ENCODE measurements at places on chromosomes 5 and 9.

GRCh38 chr5:83608122-83608521 is 112.5 kb downstream of the HAPLN1 start:
- no peak for DNase-seq

- no peak for DNase-seq
Measured at GRCh38 chr5:159768243-159768642, 148.0 kb upstream of the ADRA1B start.

GRCh38 chr9:90991953-90992352 is 190.3 kb downstream of the SYK start:
- DNase-seq, result no peak

DNA sequence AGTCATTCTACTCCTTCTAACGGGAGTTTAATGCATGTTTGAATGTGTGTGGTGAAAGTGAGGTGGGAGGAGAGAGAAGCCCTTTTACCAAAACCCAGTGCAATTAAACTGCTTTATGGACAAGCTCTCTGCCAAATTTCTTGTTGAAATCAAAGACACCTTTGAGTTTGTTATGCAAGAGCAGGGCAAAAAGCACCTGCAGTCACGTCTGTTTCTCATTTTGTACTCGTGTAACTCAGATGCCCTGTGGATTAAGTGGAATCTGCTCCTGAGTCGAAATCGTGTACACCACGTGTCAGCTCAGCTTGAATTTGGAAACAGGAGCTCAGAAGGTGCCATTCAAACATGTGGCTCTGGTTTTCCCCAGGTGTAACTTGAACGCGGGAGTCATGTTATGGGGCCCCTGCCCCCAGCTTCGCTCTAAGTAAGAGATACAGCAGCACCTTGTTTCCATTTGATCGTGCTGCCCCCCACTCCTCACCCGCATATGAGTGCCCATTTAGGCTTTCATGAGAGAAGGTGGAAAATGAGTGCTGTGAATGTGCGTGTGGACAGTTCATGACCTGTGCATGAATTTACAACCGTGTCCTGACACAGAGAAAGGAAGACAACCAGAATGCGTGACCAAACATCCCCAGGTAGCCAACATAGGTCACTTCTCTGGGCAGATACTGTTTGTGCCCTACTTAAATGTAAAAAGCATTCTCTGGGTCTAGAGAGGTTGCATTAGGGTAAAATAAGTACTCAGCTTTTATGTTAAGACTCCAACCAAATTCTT is 347.0 kb upstream of the SLC30A5 start:
- DNase-seq, result no peak

DNA sequence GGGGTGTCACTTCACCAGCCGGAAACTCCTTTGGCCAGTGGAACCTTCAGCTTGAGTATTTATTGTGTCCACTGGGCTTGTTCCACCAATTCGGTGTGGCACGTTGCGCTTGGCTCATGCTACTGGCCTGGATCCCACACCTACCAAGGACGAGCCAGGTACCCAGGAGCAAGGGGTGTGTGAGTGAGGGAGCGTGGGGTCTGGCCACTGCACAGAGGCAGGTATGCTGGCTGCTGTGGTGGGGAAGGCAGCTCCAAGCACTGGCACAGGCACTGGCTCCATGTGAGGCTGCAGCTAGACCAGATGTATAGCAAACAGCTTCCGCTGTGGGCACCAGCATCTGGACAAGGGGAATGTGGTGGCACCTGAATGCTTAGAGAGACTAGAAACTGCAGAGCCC is 28.1 kb upstream of the CYLC2 start:
- DNase-seq, result no peak

- DNase-seq, result no peak
Measured at GRCh38 chr9:16825971-16826625, 44.4 kb downstream of the BNC2 start.

DNA sequence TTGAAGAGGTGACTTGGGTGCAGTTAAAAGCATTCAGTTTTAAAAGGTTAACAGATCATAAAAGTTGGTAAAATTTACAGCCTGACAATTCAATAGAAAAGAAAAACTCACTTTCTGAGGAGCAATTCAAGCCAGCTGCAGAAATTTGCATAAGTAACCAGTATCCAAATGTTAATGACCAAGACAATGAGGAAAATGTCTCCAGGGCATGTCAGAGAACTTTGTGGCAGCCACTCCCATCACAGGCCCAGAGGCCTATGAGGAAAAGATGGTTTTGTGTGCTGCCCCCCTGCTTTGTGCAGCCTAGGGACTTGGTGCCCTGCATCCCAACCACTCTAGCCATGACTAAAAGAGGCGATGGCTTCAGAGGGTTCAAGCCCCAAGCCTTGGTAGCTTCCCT is 1406.5 kb upstream of the ACO1 start:
- DNase-seq, result no peak

- DNase-seq, result no peak
Measured at GRCh38 chr5:170640731-170641588, 137.1 kb downstream of the KCNIP1 start.

DNA sequence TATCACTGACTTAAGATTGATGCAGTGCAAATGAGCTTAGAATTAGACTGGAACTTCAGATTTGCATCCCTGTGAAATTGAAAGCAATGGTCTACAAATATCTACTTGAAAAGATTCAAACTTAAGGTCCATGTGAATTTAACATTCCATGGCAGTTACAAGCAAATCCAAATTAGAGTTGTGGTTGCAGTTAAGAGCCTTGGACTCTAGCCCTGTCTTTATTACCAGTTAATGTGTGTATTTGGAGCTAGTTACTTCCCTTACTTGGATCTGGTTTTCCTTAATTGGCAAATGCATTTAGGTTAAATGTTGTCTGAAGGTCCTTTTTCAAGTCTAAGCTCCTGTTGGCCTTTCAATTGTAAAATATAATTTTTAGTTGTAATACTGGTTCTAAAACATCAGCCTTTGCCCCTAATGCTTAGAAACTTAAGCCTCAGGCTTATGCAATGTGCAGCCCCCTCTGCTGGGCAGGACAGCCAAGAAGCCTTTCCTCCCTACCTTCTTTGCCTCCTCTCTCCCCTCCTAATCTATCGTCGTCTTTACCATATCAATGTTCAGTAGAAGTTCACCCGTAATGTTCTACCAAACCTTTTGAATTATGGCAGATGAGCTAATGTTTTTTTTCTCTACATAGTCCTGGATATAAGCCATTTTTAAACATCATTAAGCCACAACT is 59.5 kb downstream of the ERMP1 start:
- no peak for DNase-seq

DNA sequence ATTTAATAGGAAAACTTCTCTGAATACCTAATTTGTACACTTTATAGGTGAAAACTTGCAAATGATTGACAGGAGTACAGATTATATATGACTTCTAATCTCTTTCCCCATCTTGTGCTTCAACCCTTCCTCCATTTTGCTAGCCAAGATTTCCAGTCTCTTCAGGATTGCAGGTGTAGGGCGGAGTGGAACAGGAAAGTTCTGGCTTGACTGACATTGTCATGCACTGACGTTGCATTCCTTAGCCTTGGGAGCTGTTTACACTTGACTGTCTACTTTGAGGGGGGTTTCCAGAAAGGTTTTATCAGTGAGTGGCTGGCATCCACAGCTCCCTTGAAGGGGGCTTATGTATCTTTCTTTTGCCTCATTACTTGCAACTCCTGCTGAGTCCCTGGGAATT is 34.1 kb upstream of the GRIA1 start:
- no peak for DNase-seq

- no peak for DNase-seq
Measured at GRCh38 chr5:146040527-146040926, 64.8 kb downstream of the PLAC8L1 start.

DNA sequence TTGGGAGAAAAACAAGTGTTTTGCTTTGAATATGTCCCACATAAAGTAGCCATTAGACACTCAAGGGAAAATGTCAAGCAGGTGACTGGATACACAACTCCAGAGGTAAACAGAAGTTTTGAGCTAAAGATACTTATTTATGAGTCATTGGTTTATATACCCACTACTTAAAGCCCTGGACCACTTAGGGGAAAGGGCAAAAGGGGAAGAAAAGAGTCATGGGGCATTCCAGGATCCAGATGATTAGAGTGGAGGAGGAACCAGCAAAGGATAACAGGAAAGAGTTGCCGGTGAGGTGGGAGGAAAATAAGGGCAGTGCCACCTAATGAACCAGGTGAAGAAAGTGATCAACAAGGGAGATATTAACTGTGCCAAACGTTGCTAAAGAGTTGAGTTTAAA is 254.2 kb upstream of the NR4A3 start:
- no peak for DNase-seq

GRCh38 chr9:116154976-116155697 is 1.5 kb downstream of the PAPPA start:
- no peak for DNase-seq

All from activated T-cell treated with anti-CD3 and anti-CD28 coated beads for 1 hour (primary cell).